ENCODE measurements at places on chromosomes 12 and 14.

DNA sequence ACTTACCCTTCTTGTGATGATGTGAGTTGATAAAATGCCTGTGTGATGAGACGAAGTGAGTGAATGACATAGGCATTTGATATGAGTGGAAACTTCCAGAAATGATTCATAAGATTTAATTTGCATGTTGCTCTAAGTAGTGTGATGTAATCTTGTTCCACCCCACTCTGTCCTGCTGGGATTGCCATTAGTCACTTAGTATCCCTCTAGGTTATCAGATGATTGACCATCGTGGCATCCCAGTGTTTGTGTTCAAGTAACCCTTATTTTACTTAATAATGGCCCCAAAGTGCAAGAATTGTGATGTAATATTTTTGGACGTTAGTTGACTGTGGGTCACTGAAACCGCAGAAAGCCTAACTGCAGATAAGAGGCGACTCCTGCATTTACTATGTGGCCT is 214.4 kb upstream of the DIO2 start:
- DNase-seq, result no peak

DNA sequence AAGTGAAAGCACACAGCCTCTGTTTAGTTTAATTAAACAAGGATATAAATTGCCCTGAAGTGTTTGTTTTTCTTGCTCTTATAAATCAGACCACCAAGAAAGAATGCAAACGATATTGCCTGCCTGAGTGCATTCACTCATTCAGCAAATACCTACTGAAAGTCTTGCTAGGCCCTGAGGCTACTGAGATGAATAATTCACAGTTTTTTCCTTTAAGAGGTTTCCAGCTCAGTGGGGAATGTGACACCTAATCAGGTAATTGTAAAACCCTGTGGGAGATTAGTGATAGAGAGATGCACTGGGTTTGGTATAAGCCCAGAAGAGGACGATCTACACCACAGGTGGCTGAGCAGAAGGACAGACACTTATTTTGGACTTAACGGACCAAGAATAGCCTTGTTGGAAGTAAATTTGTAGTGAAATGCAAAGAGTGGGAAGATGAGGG is 151.4 kb downstream of the SLC35F4 start:
- no peak for DNase-seq

DNA sequence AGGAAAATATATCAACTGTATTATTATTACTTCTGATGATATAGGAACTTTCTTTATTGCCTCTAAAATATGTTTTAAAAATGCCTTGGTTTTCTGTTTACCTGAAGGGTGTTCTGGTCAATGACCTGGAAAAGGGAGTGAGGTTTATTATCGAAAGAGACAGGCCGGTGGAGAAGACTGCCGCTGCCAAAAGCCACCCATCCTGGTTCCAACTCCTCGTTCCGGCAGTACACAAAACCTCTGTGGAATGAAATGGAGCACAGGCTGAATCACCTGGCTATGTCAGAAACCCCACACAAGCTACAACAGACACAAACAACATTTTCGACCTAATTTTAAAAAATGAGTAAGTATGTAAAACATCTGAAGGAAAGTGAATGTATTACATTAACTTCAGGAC is 73.6 kb downstream of the HECTD4 start:
- DNase-seq, result no peak

GRCh38 chr14:33567023-33567728 is 383.7 kb downstream of the EGLN3 start:
- DNase-seq, result peak; percentile 26

GRCh38 chr14:90140956-90141316 is 79.1 kb downstream of the KCNK13 start:
- no peak for DNase-seq

- peak; percentile 28 for DNase-seq
Observed at GRCh38 chr14:92728759-92729364, 19.6 kb downstream of the LGMN start.

DNA sequence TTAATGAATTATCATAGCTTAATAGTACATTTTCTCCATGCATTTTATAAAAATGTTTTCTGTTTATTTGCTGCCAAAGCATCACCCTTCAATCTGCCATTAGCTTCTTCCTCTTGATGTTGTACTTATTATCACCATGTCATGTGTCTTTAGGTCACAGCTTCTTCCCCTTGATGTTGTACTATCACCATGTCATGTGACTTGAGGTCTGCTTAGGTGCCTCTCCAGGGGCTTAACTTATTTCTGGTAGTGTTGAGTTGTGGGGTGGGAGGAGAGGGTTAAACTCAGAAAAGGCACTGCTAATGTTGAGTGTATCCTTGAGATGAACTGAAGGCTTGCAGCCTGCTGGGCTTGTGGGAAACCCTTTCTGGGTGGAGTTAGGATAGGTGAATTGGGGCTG is 87.8 kb downstream of the DAAM1 start:
- no peak for DNase-seq

DNA sequence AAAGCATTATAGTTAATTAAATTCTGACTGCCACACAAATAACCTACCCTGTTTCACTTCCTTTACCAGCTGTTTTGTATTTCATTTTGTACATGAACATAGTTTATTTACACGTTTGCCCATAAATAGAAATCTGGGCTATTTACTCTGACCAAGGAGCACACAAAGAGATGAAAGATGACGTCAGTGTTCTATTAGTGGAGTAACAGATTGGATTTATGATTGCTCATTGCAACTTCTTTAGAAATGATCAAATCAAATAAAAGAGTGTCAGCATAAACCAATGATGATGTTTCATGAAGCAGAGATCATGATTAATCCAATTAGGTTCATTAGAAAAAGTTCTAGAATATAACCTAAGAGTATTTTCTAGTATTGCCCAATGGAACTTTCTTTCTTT is 12.0 kb upstream of the RTL1 start:
- no peak for DNase-seq

DNA sequence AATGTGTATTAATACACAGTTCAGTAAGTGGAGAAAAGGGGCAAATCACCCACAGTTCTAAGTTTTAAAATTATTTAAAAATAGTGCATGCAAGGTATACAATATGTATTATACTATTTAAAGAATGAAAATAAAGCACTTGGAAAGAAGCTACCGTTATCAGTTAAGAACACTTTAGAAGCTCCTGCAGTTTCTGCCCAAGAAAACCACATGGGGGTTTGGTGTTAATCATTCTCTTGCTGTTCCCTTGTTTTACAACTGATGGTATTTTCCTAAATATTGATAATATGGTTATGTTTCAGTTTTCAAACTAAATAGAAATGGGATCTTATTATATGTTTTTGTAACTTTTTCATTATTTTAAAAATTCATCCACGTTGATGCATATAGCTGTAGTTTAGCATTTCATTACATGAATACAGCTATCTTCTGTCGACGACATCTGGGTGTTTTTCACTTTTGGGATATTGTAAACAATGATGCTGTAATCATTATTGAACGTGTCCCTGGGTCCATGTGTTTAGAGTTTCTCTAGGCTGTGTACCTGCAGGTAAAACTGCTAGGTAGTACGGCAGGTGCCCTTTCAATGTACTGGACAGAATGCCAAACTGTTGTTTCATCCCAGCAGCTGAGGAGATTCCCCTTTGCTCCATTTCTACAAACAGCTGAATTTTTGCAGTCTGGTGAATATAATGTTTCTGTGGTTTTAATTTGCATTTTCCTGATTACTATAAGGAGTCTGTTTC is 64.1 kb downstream of the APPL2 start:
- no peak for DNase-seq

DNA sequence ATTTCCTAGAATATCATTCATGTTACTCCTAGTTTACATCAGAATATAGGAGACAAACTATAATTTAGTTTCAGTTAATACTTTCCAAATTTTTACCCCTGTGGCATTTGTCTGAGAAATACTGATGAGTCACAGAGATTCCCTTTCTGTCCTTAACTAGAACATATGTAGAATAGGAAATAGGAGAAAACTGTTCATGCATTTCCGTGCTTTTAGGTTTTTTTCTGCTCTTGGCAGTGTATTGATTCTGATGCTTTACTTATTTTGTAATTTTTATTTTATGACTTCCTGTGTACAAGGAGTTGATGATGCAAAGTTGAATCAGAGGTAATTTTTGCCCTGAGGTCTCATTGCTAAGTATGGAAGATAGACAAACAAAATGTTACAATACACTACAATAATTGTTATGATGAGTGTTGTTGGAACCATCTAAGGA is 23.0 kb downstream of the MNAT1 start:
- DNase-seq, result no peak

DNA sequence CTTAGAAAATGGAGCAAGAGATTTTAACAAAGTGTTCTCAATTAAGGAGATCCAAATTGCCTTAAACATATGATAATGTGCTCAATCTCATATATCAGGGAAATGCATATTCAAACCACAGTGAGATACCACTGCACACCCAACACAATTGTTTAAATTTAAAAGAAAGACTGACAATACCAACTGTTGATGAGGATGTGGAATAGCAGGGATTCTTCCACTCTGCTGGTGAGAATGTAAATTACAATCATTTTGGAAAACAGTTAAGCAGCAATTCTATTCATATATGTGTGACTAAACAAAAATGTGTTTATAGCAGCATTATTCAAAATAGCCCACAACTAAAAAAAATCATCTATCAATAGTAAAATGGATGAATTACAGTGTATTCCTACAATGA is 144.2 kb downstream of the KICS2 start:
- DNase-seq, result no peak

GRCh38 chr12:108832730-108833354 is 24.5 kb downstream of the SSH1 start:
- no peak for DNase-seq

Data from NCI-H1092 (cell line).